Thoracic aorta (tissue), 2 donors: ENCODE measurements at places on chromosomes 12 and 14.
A peak's percentile ranks its signal among the peaks of the same experiment; 100 is the strongest.

GRCh38 chr12:119843100-119843499, 34.0 kb downstream of the CIT start:
- DNase-seq: no peak

DNA sequence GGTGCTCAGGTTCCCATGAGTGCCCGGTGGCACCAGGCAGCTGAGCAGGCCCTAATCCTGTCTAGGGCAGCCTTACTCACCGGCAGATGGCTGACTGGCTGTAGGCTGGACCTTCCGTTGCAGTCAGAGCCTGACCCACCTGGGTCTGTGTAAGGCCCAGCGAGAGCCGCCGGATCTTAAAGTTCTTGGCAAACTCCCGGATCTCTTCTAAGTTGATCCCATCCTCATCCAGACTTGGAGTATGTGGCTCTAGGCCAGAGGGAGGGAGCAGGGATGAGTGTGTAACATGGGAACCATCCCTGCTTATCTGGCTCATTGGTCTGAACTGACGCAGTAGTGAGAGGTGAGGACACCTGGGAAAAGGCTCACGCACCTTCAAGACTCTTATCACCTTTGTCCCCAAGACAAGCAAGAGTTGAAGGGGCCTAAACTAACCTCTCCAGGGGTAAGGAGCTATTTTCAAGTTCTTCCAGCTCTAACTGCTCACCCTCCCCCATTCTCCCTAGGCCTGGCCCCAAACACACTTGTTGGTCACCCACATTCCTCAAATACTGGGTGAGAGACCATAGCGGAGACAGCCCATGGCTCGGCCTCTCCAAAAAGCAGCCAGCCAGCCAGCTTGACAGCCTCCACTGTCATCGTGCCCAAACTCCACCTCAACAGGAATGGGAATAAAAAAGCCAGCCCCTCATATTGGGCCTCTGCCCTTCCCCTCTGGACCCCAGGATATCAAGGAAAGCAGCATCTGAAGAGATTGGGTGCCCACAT, 18.8 kb upstream of the TFCP2 start:
- no peak for DNase-seq

GRCh38 chr12:75120311-75120711, 89.3 kb downstream of the KCNC2 start:
- no peak for DNase-seq

GRCh38 chr12:63021116-63021515, 86.2 kb upstream of the PPM1H start:
- no peak for DNase-seq

- DNase-seq: no peak
Observed at GRCh38 chr12:121781484-121781997, 11.9 kb downstream of the RHOF start.

DNA sequence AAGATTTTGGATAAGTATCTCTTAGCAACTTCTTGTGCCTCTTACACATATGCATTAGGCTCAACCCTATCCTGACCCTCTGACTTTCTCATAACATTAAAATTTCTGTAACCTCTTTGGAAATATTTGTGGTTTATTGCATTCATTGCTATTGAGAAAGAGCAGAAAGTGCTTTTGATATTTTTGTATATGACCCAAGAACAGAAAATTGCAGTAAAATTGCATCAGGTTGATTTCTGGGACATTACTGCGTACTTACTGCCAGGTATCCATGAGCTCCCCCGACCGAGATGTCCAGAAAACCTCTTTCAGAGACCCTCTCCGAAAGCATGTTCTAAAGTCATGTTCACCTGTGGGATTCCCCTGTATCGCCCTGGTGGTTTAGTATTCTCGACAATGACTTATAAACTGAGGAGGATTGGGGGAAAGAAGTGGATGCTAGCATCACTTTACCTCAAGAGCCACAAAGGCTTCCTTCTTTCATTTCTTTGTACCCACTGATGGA, 14.5 kb upstream of the IL22 start:
- no peak for DNase-seq

DNA sequence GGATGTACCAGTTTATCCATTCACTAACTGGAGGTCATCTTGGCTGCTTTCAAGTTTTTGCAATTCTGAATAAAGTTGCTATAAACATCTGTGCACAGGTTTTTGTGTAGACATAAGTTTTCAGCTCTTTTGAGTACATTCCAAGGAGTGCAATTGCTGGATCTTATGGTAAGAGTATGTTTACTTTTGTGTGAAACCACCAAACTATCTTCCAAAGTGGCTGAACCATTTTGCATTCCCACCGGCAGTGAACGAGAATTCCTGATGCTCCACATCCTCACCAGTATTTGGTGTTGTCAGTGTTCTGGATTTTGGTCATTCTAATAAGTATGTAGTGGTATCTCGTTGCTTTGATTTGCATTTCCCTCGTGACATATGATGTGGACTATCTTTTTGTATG, 150.5 kb upstream of the BCL2L14 start:
- DNase-seq: no peak

- no peak for DNase-seq
Observed at GRCh38 chr12:52252728-52253343, 19.8 kb downstream of the KRT7 start.

DNA sequence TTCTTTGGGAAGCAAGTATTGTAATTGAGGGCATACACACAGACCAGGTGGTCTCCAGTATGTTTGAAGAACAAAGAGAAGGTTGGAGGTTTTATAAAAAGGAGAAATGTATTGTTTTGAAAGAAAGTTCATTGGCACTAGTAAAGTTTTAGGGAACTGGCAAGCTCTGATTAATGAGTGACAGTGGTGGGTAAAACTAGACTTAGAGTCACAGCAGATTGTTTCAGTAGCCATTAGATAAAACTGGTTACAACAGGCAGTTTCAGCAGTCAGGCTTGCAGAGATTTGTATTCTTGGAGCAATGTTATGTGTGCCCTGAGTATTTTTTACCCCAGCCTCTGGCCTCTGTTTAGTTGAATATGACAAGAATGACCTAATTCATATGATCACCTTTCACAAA, 49.1 kb upstream of the ARID2 start:
- DNase-seq: no peak

DNA sequence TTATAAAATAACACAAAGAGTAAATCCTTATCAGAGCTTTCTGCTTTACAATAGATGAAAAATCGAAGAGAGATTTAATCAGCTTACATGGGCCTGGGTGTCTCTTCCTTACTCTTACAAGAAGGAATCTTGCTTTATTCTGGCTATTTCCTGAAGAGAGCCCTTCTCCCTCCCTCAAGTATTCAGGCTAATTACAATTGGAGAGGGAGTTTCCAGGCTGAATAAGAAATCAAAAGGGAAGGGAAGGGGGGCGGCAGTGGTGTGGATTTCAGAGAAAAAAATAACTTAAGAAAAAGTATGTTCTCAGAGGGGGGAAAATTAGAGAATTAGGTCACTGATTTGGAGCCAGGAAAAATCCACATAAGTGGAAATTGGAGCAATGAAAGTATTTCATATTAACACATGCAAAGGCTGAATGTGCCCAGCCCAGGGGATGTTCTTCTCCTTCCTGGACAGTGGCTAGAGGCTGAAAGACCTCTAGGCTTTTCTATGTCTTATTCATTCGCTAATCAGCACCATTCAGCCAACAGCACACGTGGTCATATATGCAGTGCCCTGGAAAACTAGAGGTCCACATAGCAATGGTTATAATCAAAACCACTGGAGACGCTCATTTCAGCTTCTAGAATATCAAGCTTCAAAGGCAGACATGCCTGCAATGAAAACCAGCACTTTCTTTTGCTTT, 158.9 kb upstream of the BTG1 start:
- DNase-seq: no peak

GRCh38 chr12:94806617-94807016, 156.3 kb upstream of the TMCC3 start:
- no peak for DNase-seq

GRCh38 chr12:71942703-71943102, 4.1 kb downstream of the TPH2 start:
- DNase-seq: no peak

- no peak for DNase-seq
Observed at GRCh38 chr12:75724928-75725312, 213.5 kb upstream of the KRR1 start.

GRCh38 chr14:57833323-57833722, 32.6 kb downstream of the SLC35F4 start:
- peak; percentile 46 for DNase-seq

DNA sequence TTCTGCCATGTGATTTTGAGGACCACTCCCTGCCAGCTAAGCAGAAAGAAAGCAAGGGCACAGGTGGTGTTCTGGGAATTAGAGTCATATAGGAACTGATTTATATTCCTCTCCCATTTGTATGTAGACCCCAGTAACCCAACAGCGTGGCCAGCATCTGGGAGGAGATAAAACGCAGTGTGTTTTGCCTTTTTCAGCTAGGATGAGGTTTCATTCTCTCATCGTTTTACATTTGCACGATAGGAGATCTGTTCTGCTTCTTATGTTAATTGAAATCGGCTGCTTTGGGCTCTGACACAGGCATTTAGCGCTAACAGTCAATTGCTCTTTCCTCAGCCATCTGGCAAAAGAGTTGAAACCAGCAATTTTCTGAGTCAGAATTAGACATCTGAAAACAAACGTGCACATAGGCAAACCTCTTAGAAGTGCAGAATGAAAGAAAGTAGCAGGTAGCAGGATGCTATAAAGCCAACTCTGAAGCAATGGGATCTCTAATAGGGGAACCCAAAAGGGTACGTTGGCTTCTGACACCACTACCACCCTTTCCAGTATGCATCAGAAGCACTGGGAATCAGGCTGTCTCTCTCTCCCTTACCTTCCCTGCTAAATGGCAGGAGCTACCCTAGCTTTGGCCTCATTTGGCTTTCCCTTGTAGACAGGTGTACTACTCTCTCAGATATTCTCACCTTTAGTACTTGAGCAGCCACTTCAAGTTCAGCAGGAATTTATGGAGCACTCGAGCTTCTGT, 219.1 kb downstream of the PHLDA1 start:
- no peak for DNase-seq

DNA sequence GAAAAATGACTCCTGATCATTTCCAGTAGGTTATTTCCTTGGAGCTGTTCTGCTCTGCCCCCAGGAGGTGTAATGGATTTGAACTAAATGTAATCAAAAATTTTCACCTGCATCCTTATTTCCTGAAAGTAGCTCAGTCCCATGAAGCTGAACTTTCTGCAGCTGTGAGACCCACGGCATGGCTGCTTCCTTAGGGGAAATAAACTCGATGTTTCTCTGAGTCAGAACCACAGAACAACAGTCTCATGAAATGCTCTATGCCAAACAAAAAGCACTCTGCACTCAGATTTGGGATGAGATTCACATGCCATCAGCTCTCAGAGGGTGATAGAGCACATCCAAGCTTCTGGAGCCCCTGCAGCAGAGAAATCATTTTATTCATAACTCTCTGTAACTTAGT, 224.1 kb upstream of the PLEKHG7 start:
- DNase-seq: no peak

GRCh38 chr14:43900173-43900655, 606.9 kb downstream of the FSCB start:
- no peak for DNase-seq

DNA sequence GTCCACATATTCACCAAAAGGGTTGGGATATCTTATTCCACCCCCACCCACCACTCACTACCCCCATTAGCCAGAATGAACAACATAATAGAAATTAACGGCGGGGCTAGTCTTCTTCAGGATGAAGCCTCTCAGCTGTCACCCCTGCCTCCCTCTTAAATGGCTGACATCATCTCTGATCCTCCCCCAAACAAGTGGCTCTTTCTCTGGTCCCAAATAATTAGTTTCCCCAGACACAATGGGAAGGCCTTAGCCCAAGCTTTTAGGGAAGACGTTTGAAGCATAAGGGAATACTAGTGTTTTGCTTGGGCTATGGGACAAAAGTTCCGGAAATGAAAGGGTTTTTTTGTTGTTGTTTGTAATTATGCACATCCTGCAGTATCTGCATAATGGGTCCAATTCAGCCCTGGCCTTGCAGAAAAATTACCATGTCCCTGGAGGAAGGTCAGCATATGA, 13.8 kb downstream of the STON2 start:
- DNase-seq: no peak

- no peak for DNase-seq
Observed at GRCh38 chr12:8911606-8912268, 2.6 kb upstream of the PHC1 start.

DNA sequence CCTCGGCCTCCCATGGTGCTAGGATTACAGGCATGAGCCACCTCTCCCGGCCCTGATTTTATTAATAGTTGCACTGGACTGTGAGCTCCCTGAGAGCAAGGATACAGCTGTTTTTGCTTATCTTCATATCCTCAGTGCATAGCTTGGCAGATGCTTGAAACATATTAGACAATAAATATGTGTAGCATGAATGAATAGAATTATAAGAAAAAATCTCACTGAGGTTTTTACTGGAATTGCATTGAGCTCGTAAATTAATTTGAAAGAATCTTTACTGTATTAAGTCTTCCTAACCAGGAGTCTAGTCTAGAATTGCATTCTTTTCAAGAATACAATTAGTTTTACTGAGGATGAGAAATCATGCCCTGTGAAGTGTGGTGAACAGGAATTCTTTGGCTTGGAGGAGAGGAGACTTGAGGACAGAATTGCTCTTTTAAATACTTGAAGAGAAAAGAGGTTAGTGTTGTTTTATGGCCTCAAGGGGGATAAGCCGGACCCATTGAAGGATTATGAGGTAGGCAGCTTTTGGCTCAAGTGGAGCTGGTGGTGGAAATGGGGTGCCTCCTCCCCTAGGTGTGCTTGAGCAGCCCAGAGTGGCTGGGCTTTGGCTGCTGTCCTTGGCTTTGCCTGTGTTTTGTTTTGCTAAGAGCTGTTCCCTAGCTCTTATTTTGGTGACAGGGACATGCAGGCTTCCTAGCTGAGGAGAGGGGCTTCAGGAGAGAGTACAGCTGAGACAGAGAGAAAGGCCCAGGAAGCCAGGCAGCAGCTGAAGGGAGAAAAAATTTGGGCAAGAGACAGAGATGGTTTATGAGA, 34.0 kb downstream of the PLEKHD1 start:
- DNase-seq: no peak

- DNase-seq: no peak
Observed at GRCh38 chr12:89576572-89577220, 50.8 kb upstream of the POC1B start.

GRCh38 chr12:10276774-10277173, 30.9 kb upstream of the KLRD1 start:
- DNase-seq: no peak

DNA sequence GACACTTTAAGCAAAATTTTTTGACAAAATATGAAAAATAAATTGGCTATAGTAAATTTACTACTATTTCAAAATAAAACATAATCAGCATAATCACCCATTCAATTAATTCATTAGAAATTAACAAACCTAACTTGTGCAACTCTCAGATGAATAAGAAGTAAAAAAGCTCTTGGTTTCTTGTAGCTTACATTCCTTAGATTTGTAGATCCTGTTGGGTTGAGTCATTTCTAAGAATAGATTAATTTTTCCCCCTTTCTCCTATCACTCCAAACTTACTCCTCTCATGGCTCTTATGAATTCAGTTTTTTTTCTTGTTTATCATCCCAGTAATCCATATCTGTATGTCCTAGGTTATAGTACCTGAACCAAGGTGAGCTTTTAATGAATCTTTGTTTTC, 230.9 kb upstream of the LRIG3 start:
- DNase-seq: no peak

DNA sequence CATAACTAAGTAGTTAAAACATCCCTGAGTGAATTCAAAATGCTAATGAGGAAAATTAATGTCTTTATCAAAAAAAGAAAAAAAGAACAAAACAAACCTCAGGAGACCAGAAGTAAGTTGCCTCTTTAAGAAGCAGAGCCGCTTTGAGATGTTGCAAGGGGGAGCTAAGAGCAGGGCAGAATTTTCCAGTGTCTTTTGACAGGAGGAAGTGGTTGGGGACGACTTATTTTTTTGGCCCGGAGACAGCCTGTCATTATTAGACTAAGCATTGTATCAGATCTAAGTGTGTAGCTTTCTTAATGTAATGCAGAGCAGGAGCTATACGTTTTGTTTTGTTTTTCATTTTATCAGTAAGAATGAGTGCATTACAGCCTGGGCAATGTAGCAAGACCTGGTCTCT, 206.6 kb downstream of the CACNA1C start:
- DNase-seq: no peak
